Stimulated activated CD8-positive, alpha-beta memory T cell treated with anti-CD3 and anti-CD28 coated beads, Interleukin-4, amount 100 ng/mL, for 4 hours (primary cell): ENCODE measurements at places on chromosomes 12 and 14.

DNA sequence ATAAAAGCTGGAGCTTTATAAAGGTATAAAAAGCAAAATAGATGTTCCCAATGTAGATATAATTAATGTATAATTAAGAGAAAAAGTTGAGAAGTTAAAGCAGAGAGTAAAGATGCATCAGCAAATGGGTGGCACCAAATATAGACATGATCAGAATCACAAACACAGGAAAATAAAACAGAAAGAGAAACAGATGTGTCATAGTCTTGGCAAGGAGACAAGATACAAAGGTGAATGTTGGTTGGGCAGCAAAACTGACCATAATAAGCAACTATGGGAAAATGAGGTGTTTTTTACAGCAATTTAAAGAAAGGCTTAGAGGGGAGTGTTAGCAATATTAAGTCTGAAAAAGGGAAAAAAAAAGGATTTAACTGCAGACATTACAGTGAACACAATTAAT lies 135.4 kb upstream of the CLEC14A start:
- DNase-seq, result no peak

DNA sequence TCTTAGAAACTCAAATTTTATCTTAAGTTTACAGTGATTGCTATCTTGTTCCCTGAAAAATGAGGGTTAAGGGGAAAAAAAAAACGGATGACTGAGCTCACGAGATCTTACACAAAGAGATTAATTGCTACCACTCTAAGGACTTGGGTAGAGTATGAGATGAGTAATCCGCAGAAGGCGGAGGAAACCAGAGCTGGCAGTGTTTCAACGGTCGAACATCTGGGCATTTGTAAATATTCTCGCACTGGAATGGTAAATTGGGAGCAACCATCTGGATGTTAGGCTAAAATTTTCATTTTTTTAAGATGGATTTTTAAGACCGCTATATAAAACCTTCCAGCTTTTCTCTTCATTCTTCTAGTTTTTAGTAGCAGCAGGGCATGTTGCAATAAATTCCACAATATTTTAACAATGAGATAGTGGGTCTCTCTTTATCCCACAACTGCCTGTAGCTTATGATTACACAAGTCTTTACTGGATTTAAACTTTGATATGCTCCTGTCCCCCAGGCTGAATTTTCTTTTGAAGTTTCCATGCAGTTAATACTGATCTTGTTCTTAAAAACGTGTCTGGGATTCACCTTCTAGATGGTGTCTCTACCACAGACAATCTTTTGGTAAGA lies 1324.1 kb downstream of the AACS start:
- DNase-seq, result no peak

DNA sequence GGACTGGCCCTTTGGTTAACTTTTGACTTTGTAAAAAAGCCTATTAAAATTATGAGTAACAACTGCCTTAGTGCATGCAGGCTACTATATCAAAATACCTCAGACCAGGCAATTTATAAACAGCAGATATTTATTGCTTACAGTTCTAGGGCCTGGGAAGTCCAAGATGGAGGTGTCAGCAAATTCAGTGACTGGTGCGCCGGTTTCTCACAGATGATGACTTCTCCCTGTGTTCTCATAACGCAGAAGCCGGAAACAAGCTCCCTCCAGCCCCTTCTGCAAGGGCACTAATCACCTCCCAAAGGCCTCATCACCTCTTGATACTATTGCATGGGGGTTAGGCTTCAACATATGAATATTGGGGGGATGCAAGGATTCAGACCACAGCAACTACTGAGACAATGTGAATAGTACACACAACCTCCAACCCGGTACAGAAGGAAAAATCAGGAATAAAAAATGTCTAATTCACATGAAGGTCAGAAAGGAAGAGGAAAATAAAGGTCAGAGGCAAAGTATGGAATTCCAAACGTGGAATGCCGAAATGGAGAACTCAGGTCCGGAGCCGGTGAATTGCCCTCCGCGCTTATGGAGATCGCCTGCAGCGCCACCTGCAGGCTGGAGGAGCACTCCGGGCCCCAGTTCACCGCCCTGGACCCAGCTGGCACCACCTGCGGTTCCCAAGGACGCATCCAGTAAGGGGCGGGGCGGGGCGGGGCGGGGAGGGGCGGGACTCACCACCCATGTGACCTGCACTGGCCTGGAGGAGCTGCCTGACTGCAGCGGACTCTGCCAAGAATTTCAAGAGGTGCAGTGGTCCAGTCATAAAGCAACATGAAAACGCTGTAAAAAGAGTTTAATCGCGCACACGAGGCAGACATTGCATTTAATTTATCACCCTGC lies 203.4 kb downstream of the KIF26A start:
- DNase-seq, result no peak

GRCh38 chr12:132710043-132710404 lies 618 bp upstream of the PGAM5 start:
- no peak for DNase-seq

DNA sequence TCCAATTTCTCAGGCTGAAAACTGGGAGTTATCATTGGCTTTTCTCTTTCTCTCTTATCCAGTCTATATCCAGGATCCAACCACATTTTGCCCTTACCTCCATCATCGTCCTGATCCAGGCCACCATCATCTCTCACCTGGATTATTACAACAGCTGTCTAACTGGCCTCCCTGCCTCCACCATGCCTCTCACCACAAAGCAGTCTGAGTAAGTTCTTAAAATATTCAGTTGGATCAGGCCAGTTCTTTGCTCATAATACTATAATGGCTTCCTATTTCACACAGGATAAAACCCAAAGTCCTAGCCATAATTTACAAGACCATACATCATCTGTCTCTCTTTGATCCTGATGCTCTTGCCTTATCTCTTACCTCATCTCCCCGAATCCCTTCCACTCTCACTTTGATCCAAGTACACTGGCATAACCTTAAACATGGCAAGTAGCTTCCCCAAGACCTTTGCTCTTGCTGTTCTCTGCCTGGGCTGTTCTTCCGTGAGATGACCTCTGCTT lies 133.4 kb upstream of the RAP1B start:
- DNase-seq, result no peak

DNA sequence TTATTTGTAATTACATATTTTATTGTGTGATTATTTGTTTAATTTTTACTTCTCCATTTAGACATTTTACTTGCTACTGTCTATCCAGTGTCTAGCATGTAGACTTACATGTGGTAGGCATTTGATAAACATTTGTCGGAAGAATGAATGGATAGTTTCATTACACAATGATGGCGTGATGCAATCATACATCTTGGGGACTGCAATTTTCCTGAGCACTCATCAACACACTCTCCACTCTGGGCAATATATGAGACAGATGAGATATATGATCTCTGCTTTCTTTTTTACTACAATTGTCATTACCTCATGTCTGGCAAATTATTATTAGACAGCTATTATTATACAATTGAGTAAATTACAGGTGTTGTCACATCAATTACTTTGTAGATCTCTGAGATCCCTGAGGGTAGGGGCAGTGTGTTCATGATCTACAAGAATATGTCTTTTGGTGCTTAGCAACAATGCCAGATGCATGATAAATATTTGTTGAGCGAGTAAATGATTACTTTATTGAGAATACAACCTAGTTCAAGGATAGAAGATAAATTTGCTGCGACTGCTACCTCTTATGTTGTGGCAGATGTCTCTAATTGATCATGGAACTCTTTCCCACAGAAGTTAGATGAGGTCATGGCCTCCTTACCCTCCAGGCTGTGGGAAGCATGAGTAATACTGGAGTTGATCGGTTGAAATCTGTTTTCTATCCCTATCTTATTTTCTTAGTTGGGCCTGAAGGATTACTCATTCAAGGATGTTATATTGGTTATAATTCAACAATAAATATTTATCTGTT lies 416.0 kb downstream of the LRIG3 start:
- DNase-seq, result no peak

DNA sequence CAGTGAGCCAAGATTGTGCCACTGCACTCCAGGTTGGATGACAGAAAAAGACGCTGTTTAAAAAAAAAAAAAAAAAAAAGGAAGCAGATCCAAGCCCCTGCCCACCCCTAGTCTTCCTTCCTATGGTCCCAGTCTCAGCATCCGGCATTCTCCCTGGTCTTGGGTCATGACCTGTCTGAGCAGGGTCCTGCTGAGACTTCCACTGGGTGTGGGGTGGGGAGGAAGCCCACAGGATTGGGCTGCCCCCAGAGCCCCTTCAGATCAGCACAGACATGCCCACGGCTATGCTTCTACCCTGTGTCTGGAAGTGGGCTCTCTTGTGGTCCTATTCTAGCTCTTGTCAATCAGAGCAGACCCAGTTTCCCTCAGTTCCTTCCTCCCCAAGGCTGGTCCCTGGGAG lies 12.6 kb upstream of the PLEK2 start:
- no peak for DNase-seq

- no peak for DNase-seq
These were observed 716 bp downstream of the TMEM179 start for GRCh38 chr14:104603711-104604401.

DNA sequence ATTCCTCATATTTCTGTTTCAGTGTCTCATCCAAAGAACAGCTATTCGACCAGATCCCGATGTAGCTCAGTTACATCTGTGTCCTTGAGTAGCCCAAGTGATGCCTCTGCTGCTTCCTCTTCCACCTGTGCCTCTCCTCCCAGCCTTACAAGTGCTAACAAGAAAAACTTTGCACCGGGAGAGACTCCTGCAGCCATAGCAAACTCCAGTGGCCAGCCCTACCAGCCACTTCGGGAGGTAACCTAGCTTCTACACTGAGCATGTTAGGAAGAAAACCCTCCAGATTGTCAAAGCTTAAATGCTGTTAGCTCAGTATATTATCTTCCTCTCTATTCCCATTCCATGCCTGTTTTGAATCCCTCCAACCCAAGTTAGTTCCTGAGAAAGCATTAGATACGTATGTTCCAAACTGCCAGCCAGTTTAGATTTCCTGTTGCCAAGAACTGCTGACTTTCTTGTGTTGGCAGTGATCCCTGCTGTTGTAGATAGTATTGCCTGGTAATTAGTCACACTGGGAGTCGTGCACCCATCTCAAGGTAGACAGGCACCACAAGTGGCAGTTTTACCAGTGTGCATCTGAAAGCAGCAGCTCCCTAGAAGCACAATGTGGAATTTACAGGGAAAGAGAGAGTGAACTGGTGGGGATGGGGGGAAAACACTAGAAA lies 14.0 kb upstream of the KCNH3 start:
- DNase-seq, result no peak

DNA sequence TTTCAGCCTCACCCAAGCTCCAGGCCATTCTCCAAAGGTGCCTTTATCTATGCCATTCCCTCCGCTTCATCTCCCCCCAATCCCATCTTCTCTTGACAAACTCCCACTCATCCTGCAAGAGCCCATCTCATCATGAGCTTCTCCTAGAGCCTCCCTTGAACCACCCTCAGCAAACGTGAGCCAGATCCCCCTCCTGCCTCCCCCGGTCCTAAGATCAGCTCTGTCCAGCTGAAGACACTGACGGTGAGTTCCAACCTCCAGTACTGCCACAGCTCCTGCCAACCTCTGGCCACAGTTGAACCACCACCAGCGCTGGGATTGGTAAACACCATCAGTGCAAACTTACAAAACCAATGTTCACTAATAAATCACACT lies 124.6 kb downstream of the BCL11B start:
- no peak for DNase-seq

- DNase-seq, result no peak
These were observed 16.9 kb downstream of the FZD10 start for GRCh38 chr12:130179191-130179590.

GRCh38 chr12:30529489-30530269 lies 166.0 kb downstream of the IPO8 start:
- DNase-seq, result no peak

DNA sequence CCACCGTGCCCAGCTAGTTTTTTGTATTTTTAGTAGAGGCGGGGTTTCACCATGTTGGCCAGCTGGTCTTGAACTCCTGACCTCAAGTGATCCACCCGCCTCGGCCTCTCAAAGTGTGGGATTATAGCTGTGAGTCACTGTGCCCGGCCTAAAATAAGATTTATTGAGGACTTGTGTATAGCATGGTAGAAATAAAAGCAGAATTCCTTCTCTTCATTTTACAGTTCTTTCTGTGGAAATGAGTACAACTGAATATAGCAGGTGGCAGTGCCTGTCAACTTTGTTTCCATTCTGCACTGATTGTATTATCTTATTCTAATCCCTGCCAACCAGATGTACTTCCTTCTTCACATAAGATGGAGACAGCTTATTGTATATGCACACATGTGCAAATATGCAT lies 41.0 kb downstream of the DIP2B start:
- DNase-seq, result no peak

GRCh38 chr12:66032739-66033138 lies 97.8 kb downstream of the LLPH start:
- no peak for DNase-seq

GRCh38 chr12:112216223-112216622 lies 90.9 kb downstream of the TRAFD1 start:
- DNase-seq, result no peak

GRCh38 chr14:65961004-65961403 lies 525.2 kb upstream of the CCDC196 start:
- DNase-seq, result peak; percentile 21

- no peak for DNase-seq
These were observed 120.9 kb upstream of the LMO3 start for GRCh38 chr12:16726879-16727278.
